ENCODE measurements at places on chromosomes 5 and 9.
A peak's percentile ranks its signal among the peaks of the same experiment; 100 is the strongest.

- no peak for DNase-seq
Measured at GRCh38 chr5:115858396-115858795, 16.7 kb downstream of the AP3S1 start.

- DNase-seq, result no peak
Measured at GRCh38 chr5:59758566-59758965, 135.0 kb downstream of the PDE4D start.

DNA sequence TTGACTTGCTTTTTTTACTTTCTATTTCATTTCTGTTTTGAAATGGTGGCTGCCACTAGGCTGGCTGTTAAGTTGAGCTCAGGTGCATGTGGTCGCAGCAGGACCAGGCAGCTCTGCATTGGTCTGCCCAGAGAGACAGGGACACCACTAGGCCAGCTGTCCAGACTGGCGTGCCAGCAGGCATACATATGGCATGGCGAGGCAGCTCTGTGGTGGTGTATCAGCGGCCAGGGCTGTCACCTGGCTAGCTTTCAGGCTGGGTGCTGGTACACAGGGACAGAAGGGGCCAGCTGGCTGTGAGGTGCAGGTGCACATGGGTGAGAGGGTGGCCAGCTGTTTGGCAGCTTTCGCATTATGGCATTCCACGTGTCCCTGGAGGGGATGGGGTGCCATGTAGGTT, 654.0 kb upstream of the ACO1 start:
- DNase-seq, result no peak

- peak; percentile 11 for DNase-seq
Measured at GRCh38 chr5:96614110-96614691, 48.0 kb upstream of the CAST start.

- no peak for DNase-seq
Measured at GRCh38 chr9:1837453-1838084, 177.6 kb upstream of the SMARCA2 start.

DNA sequence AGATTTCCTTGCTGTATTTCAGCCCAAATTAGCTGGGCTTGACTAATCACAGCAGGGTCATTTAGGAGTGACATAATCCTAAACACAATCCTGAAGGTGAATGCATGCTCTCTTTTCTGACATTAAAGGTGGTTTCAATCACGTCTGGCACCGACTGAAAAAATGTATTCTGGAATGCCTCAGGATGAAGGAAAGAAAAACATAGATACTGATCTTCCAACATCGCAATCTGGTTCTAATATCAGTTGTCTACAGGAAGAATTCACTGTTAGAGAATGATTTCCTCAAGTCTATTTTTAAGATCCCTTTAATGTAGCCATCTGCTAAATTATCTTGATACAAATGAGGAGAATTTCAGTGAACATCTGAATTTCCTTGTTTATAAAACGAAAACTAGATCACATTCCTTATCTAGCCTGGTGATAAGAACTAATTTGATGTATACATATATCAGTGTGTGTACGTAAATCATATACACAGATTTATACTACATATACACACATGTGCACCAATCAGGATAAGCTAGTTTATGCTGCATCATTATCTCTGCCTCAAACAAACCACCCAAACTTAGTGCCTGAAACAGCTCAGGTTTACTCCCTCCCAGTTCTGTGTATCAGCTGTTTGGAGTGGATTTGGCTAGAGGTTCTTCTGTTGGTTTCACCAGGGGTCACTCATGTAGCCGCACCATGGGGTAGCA, 31.3 kb upstream of the TAS2R1 start:
- DNase-seq, result no peak

- no peak for DNase-seq
Measured at GRCh38 chr5:43571237-43571636, 14.4 kb upstream of the PAIP1 start.

DNA sequence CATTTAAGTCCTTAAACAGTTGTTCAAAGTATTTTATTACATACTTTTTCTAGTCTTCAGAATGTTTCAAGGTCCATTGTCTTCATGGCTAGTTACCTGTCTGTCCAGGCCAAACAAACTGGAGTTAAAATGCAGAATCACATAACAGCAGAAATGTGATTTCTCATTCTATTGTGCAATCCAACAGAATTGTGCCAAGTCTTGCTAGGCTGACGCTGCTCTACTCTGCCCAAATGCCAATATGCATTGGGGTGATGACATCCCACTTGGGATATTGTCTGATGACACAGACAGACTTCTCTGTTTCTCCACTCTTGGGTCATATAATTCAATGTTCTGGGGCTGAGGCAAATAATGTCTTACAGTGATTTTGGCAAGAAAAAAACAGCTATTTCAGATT, 5.2 kb upstream of the SLC22A5 start:
- no peak for DNase-seq

DNA sequence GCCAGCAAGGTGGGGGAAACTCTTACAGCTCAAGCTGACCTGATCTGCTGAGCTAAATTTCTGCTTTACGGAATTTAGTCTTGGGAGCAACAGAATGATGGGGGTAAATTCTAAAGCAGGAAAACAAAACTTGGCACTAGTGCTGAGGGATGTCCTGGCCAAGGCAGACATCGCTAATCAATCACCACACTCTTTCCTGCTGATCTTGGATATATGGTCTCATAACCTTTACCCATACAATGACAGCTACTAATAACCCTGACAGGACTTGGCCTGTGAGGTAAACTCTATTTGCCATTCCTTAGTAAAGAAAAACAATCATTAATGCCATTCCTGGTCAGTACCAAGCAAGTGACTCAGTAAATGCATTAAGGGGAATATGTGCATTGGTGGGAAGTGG, 51.5 kb downstream of the PPARGC1B start:
- DNase-seq, result no peak

GRCh38 chr9:78295731-78296130, 1.2 kb upstream of the PSAT1 start:
- no peak for DNase-seq

GRCh38 chr9:75431375-75431774, 343.1 kb downstream of the OSTF1 start:
- no peak for DNase-seq

GRCh38 chr5:73171495-73171894, 1.5 kb upstream of the TMEM174 start:
- DNase-seq, result no peak

DNA sequence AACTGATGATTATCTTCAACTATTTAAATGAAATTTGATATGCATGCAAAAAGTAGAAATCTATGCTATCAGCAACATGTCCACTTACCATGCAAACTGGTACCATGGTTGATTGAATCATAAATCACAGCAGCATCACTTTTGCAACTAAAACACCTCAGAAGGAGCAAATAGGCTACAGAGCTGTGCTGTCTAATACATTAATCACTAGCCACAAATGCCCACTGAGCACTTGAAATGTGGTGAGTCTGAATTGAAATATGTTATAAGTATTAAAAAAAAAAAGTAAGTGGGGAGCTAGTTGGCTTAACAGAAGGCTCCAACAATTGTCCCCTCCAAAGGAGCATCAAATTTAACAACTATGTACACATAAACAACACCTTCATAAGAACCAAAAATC, 112.5 kb downstream of the FAM114A2 start:
- DNase-seq, result no peak

DNA sequence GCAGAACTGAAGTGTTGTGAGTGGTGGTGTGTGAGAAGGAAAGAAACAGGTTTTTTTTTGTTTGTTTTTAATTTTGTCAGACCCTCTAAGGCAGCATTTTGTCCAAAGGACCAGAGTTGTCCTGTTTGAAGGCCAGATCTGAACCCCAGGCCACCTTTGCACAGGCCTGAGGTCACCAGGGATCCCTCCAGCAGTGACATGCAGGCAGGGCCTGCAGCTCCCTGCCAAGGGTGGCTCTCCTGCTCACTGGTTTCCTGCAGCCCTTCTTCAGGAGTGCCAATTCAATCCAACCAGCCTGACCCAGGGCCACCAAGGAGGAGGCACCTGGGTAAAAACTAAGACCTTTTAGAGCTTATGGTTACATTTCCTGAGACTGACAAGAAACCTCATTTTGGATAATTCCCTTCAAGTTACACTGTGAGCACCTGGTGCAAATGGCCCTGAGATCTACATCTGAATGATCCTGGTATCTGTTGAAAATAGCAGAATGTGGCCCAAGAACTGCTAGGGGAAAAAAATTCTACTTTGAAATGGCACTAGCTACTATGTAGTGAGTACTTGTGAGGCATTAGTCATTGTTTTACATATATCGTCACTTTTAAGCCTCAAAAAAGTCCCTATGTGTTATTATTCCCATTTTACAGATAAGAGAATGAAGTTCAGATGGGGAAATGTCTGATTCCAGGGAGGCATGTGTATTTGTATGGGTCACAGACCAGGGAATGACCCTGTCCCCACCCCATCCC, 33.5 kb upstream of the SMU1 start:
- DNase-seq, result no peak

GRCh38 chr5:1180841-1181271, 20.5 kb upstream of the SLC6A19 start:
- DNase-seq, result no peak

DNA sequence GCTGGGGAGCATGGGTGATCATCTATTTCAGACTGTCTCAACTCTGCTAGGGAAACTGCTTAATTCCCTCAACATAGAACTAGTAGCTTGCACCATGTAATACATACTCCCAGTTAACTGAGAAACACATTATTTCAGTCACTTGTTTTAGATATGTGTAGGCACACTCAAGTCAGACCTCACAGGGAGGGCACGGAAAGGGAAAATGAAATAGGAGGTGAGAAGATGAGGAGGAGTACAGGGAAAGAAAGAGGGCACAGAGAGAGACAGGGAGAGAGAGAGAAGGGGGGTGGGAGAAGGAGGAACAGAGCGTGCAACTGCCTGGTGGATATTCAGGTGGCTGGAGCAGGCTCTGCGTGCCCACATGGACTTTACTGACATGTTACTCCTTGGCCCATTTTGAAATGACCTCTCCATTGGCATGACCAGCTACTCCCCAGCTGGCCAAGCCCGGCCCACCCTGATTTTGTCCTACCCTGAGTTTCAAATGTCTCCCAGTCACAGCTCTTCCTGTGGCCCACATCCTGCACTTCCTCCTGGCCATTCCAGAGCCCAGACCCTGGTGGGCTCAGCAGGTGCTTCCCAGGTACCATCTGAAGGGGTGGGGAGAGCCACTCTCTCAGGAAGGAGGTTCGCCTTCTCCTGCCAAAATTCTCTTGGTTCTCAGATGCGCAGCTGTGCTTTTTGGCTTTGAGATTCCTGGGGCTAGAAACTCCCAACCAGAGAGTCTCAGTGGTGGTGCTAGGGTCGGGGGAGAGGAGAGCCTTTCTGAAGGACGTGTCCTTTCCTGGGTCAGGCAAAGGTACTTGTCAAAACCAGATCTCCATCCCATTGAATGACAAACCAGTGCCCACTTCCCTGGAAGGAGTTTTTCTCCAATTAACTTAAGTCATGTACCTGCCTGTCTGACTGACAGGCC, 229.4 kb downstream of the FSTL4 start:
- no peak for DNase-seq

- no peak for DNase-seq
Measured at GRCh38 chr5:40685976-40686486, 6.3 kb downstream of the PTGER4 start.

GRCh38 chr9:75376680-75377254, 288.5 kb downstream of the OSTF1 start:
- DNase-seq, result no peak

DNA sequence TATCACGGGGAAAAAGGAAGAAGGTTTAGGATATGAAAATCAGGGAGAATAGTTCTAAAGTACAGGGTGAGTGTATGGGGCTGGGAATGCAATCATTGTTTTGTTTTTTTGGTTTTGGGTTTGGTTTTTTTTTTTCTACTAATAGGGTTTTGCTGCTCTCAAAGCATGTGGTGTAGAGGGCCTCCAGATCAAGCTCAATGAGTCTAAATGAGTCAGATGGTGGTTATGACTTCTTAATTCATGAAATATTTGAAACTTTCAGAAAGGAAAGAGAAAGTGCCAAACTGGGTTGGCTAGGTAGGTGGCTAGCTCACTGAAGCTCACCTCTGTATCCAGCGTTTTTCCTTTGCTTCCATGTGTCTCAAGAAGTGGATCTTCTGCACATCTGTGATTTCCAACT, 10.7 kb downstream of the OR1L8 start:
- no peak for DNase-seq

DNA sequence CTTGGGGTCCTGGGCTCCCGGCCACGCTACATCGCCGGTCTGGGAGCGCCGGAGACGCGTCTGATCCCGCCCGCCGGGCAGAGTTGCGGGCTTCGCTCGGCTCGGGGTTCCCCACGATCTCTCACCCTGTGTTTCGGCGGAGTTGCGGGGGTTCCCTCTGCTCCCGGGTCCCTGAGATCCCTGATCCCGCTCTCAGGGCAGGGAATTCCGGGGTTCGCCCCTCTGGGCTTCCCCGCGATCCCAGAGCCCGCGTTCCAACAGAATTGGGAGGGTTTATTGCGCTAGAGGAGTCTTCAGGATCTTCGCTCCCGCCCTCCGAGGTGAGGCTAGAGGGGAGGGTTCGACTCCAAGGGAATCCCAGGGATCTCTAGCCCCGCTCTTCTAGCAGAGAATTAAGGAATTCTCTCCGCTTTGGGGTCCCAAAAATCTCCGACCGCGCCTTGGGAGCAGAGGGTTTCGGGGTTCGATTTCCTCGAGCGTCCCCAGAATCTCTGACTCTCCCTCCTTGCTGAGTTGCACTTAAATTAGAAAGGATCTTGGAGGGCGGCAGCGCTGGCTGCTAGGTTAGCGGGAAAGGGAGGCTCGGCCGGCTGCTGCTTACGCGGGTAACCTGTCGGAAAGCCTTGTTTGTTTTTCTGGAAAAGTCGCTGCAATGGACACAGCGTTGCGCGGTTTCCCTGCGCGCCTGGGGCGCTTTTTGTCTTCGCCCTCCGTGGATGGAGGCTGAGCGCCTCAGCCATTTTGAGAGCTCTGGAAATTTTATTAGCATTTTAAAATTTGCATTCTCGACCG, 1.3 kb downstream of the DMRT1 start:
- no peak for DNase-seq

DNA sequence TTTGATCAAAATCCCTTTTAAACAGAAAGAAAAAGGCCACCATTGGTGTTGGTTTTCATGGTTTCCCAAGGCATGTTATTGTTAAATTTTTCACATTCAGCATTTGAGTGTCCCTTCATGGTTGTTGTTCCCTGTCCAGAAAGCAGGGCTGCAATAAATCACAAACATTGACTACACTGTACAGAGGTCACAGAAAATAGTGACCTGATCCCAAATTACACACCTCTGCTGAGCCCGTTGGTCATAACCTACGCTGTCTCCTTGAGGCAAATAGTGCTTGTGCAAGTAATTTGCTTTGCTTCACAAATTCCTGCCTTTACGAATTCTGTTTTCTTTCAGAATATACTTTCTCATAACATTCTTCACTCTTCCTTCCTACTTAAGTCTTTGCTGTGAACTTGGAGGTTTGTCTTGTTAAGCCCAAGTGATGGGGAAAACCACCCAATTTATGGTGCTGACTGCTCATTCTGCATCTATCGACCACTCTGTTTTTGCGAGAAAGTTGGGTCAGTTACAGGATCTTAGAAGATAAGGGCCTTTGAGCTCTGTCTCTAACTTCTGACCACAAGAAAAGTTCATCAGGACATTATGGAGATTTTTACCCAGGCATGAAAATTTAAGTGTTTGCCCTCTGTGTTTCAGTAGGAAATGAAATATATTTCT, 16.0 kb downstream of the PIK3R1 start:
- DNase-seq, result no peak

All from effector CD8-positive, alpha-beta T cell (primary cell).